ENCODE measurements at places on chromosomes 7 and 10.

- no peak for DNase-seq
Measured at GRCh38 chr7:24381894-24382505, 98.0 kb downstream of the NPY start.

GRCh38 chr10:49737474-49738201, 24.5 kb downstream of the OGDHL start:
- no peak for DNase-seq

DNA sequence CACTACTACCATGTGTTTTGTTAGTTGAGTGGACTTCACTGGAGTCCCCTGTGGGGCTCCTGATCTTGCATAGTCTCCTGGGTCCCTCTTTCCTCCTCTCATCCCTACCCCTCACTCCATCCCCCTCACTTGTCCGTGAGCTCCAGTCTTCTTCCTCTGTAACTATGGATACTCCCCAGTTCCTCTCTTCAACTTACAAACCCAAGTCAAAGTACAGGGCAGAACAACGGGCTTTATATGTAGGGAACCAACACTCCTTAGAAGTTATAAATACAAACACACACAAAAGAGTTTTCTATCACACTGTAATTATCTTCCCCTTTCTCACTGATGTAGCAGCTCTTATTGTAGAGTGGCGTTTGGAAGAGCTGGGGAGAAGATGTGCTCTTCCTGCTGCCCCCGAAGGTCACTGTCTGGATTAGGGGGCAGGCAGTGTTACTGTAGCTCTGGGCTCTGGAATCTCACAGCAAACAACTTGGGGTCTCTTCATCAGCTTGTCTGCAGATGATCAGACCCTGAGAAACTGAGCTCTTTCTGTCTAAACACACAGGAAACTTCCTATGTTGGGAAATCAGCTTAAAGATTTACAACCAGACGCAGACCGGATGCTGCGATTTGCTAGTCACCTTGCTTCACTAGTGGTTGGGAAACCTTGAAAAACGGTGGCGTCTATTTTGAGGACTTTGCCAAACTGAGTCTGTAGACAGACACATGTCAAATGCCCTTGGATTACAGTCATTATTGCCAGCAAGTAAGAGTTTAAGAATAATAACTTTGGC, 13.6 kb downstream of the SNX10 start:
- no peak for DNase-seq

GRCh38 chr7:17069146-17069545, 187.4 kb upstream of the AGR3 start:
- no peak for DNase-seq

DNA sequence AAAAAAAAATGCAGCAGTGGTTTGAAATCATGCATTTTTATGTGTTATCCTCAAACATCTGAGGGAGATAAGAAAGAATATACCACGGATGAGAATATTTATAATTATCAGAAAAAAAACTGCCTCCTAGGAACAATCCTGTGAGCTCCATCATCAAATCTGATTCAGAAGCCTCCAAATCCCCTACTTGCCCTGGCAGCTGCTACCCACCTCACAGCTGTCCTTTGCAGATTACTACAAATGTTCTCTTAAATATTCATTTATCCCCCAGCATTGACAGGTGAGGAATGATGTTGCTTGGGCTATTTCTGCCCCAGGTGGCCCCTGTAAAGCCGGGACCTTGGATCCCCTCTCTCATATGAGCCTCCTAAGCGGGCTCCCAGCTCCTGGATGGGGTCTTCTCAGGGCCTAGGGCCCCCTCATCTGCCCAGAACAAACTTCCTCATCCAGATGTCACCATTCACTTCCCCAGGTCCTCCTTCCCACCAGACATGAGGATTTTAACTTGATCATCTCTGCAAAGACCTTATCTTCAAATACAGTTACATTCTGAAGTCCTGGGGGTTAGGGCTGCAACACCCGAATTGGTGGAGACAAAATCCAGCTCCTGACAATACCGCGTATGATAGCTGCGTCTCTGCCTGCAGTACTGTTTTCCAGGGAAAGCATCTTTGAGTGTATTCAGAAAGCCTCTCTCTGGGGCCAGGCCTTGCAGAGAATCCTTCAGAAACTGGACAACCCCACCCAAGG, 81.9 kb upstream of the INSIG1 start:
- no peak for DNase-seq

- DNase-seq, result no peak
Measured at GRCh38 chr7:123751821-123752220, 3.0 kb upstream of the WASL start.

GRCh38 chr7:46723003-46723402, 801.9 kb upstream of the IGFBP3 start:
- no peak for DNase-seq

DNA sequence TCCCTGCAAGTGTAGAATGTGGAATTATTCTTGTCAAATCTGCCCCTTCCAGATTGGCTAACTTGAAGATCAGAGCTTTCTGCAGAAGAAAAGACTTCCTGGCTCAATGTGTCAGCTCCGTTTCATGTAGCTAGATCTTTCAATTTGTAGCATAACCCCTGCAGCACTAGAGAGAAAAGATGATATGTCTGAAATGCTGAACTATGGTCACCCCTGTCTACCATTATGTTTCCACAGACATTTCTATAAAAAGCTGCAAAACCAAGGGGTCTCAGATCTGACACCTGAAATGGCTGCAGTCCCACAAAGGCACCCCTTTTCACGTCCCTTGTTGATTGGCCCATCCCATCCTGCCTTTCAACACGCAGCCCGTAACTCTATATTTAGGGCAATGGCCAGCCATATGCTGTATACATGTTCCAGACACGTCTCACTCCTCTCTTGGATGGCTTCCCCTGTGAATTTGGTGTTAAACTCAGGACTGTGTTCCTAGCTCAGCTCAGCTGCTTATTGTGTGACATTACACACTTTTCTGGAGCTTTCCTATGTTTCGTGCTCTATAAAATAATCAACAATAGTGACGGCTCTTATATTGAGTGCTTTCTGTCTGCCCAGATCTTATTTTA, 648.6 kb upstream of the CELF2 start:
- DNase-seq, result no peak

GRCh38 chr7:24982917-24983316, 2.9 kb upstream of the OSBPL3 start:
- no peak for DNase-seq

GRCh38 chr10:84659497-84660439, 331.4 kb downstream of the CCSER2 start:
- no peak for DNase-seq

DNA sequence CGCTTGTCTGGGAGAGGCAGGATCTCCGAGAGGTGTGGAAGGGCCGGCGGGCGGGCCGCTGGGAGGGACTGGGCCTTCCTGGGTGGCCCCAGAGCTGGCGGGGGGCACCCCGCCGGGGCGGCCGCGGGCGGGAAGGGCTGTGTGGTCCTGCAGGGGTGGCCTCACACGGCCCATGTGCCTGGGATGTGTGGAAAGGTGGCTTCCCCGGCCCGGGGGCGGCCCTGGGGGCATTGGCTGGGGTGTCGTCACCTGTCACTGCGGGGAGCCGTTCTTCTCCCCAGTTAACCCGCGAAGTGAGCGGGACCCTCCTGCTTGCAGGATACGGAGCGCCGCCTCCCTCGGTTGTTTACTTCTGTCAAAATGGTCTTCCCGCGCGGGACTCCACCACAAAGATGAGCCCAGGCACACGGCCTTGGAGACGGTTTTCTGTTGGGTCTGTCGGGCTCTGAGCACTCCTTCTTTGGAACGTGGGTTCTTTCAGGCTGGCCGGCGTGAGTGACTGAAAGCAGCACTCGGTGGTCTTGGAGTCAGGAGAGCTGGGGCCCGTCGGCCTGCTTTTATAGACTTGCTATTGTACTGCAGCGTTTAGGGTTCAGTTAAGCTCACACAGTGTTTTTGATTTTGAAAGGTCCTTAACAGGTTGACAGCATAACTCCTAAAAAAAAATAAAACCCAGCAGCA, 700 bp downstream of the SMC3 start:
- peak; percentile 27 for DNase-seq

GRCh38 chr10:95706990-95707389, 13.3 kb upstream of the TCTN3 start:
- no peak for DNase-seq

DNA sequence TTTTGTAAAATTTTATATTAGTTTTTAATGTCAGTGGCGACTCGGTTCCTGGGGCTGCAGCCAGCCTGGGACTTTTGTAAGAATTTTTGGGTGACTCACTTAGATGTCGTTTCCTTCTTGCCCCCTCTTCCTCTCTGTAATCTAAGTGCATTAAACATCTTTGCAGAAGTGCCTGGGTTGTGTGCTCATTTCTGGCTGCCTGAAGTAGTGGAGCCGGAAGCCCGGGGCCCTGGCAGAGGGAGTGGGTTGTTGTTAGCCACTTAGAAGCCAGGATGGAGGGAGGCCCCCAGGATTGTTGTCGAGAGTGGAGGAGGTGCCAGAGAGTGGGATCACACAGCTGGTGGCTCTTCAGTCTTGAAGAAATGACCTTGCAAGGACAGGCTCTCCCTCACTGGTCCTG, 11.0 kb upstream of the TRIM8 start:
- DNase-seq, result no peak

DNA sequence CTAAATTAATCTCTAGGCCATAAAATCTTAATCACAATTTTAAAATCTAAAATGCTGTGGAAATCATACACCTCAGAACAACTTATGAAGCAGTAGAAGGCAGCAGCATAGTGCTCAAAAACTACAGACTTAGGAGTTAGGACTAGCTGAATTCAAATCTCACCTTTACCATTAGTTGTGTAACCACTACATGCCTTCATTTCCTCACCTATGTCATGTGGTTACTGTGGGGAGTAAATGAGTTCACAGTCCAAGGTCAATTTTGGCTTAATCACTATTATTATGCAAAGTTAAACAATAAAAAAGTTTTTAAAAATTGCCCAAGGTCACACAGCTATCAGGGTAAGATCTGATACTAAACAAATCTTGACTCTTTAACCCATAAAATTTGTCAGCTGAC, 37.0 kb downstream of the SNX13 start:
- DNase-seq, result no peak

GRCh38 chr7:90747516-90747915, 151.4 kb downstream of the CDK14 start:
- no peak for DNase-seq

DNA sequence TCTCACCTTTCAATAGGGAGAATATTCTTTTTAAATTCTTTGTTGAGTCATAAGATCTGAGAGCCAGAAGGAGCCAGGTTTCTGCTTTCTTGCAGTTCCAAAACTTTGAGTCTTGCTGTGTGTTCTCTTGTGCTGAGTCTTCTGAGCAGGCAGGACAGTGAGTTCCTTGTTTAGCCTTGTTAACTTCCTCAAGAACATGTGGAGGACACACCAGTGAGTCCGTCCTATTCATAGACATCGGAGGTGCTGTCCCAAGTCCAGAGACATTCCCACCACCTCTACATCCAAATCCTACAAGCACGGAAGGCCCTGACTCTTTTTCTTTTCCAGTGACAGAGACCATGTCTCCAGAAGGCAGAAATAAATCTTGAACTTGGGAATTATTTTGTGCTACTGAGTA, 135.2 kb upstream of the AGK start:
- no peak for DNase-seq

GRCh38 chr10:123331438-123331837, 177.2 kb downstream of the BUB3 start:
- DNase-seq, result peak; percentile 19

- no peak for DNase-seq
Measured at GRCh38 chr10:96299383-96299782, 4.9 kb upstream of the DNTT start.

DNA sequence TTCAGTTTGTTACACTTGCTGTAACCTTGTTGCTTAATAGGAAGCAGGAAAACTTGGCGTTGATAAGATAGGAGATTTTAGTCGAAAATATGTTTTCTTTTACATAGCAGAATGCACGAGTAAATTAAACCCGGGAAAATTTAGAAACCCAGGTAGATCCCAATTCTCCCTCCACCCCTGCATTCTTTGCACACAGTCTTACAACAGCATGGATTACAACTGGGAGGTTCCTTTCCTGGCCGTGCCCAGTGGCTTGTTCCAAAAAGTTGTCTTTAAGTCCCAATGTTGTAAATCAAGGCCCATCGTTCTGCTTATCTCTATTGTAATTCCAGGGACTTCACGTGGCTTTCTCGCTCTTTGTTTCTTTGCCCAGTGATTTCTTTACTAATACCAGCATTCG, 1.1 kb upstream of the DPY19L1 start:
- DNase-seq, result no peak

GRCh38 chr7:106597014-106597413, 63.9 kb downstream of the CCDC71L start:
- no peak for DNase-seq

DNA sequence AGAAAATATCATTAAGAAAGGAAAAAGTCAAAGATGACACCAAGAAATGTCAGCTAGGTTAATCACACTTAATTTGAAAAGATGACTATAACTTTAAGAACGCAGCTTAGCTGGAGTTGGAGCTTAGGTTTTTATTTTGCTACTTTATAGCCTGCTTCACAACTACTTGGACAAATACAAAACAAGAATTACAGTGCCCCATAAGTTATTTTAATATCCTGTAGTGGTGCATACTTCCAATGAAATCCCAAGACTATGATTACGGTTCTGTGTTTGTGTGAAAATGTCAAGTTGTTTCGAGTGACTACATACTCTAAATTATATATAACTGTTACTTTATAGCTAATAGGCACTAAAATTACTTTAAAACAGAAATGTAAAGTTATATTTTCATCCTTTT, 244.6 kb upstream of the MGMT start:
- no peak for DNase-seq
